ENCODE measurements at places on chromosomes 13 and 19. TPM values are rescaled to one million over a fixed set of nuclear protein-coding genes. Genes with fewer than 3 reads are reported as not detected.

DNA sequence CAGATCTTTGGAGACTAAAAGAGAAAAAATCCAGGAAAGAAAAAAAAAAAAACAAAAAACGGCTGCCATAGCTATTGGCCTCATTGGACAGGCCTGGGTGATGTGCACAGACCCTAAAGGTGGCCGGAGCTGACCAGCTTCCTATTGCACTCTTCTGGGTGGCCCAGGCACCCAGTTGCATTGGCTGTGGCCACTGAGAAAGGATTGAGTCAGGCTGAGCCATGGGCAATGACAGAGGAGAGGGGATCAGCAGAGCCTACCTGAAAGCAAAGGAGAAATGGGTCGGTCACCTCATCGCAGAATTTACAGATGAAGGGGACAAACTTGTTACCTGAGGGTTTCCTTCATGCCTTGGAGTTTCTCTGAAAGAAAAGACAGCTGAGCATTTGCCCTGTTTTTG is 17.3 kb downstream of the HMGB1 start:
- H3K4me3 ChIP-seq, result no peak overlapping the region
- DNase-seq, result no peak
- H3K27me3 ChIP-seq, result peaks cover 13% of the 10 kb centered on the region
- no peak overlapping the region for H3K27ac ChIP-seq
- no peaks in the 10 kb centered on the region for H3K36me3 ChIP-seq

GRCh38 chr13:57345526-57345925 is 178.5 kb downstream of the PRR20E start:
- H3K4me3 ChIP-seq, result no peak overlapping the region
- no peak overlapping the region for H3K27ac ChIP-seq
- H3K36me3 ChIP-seq, result peaks cover 1% of the 10 kb centered on the region
- H3K27me3 ChIP-seq, result no peaks in the 10 kb centered on the region

Gene SCEL
- total RNA-seq, result not detected

DNA sequence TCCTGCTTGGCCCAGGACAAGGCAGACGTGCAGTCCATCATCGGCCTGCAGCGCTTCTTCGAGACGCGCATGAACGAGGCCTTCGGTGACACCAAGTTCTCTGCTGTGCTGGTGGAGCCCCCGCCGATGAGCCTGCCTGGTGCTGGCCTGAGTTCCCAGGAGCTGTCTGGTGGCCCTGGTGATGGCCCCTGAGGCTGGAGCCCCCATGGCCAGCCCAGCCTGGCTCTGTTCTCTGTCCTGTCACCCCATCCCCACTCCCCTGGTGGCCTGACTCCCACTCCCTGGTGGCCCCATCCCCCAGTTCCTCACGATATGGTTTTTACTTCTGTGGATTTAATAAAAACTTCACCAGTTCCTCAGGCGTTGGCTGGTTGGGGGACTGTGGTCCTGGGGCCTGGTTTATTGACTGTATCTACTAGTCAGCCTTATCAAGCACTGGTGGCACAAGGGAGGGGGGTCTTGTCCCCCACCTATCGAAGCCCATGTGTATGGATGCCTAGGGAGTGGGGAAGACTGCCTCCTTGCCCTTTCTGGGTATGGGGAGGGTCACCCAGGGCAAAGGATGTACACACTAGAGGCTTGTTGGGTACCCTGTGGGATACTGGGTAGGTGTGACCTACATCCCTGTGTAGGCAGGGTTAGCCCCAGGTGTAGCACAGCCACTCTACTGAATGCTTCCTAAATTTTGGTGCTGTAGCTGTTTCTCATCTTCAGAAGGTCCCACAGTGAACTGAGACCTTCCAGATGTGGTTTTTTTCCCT is 4.4 kb downstream of the CHMP2A start:
- peaks cover 29% of the 10 kb centered on the region for H3K36me3 ChIP-seq
- peaks cover 47% of the 10 kb centered on the region for H3K4me1 ChIP-seq
- H3K27me3 ChIP-seq, result no peaks in the 10 kb centered on the region

Gene ZNF729
- total RNA-seq, result not detected

- H3K27me3 ChIP-seq, result peaks cover 37% of the 10 kb centered on the region
- H3K4me1 ChIP-seq, result peaks cover 11% of the 10 kb centered on the region
- H3K27ac ChIP-seq, result no peak overlapping the region
- DNase-seq, result peak; percentile 12
- no peaks in the 10 kb centered on the region for H3K36me3 ChIP-seq
Measured at GRCh38 chr19:5345895-5346386, 5.3 kb upstream of the PTPRS start.

DNA sequence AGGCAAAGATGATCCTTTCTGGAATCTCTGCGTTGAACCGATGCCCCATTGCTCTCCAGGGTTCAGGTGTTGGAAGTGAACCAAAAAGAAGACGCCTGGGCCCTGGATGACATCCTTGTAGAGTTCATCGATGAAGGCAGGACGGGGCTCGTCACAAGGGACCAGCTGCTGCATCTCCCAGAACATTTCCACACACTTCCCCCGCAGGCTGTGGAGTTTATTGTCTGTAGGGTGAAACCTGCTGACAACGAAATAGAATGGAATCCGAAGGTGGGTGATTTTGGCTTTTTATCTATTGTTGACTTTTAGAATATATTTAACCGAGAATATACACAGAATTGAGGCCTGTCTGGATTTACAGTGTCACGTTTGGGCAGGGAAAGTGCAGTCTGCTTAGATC is 58.4 kb downstream of the SLC7A9 start:
- no peak overlapping the region for H3K27ac ChIP-seq
- H3K36me3 ChIP-seq, result no peaks in the 10 kb centered on the region
- H3K4me1 ChIP-seq, result peaks cover 28% of the 10 kb centered on the region

GRCh38 chr13:44293908-44294735 is 79.5 kb upstream of the SERP2 start:
- DNase-seq, result no peak
- peak overlapping the region; percentile 43 for H3K27ac ChIP-seq
- H3K36me3 ChIP-seq, result no peaks in the 10 kb centered on the region
- peaks cover 35% of the 10 kb centered on the region for H3K4me1 ChIP-seq
- H3K4me3 ChIP-seq, result peak overlapping the region; percentile 66

Gene ADGRE2
- total RNA-seq, result 3.1 TPM

DNA sequence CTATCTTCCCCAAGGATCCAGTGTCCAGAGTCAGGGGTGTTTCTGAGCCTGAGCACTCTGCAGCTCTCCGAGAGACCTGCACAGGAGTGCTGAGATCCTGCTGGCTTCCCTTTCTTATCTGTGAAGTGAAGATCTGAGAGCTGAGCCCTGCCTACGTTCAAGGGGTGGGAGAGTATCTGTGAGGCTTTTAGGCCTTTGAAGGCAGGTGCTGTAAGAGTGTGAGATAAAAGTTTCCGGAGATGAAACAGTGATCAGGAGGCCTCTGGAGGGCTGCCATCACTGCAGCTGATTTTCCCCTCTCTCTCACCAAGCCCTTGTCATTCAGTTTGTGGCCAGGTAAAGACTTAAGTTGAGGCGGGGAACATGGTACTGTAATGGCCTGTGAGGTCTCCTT is 83.1 kb downstream of the AKAP11 start:
- H3K27ac ChIP-seq, result peak overlapping the region; percentile 98
- no peaks in the 10 kb centered on the region for H3K27me3 ChIP-seq
- H3K4me1 ChIP-seq, result peaks cover 75% of the 10 kb centered on the region
- peak; percentile 73 for DNase-seq

DNA sequence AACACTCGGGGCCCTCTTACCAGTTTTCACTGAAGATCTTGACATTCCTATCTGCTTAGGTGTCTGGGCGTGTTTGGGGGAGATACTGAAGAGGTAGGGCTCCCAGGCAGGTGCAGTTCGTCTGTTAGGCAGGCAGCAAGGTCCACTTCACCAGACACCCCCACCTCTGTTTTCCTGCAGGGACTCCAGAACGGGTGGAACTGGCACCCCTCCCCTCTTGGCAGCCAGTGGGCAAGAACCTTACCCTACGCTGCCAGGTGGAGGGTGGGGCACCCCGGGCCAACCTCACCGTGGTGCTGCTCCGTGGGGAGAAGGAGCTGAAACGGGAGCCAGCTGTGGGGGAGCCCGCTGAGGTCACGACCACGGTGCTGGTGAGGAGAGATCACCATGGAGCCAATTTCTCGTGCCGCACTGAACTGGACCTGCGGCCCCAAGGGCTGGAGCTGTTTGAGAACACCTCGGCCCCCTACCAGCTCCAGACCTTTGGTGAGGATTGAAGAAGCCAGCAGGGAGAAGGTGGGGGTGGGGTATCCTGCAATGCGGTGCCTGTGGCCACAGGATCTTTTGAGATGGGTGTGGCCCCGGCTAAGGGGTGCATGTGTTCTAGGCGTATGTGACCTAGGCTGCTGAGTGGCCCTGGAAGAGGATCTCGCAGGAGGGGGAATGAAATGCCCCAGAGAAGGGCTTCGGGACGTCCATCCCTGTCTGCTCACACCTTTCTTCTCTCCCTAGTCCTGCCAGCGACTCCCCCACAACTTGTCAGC is 3.3 kb upstream of the ICAM4 start:
- no peak overlapping the region for H3K4me3 ChIP-seq
- peaks cover 40% of the 10 kb centered on the region for H3K4me1 ChIP-seq
- H3K27me3 ChIP-seq, result peaks cover 10% of the 10 kb centered on the region

DNA sequence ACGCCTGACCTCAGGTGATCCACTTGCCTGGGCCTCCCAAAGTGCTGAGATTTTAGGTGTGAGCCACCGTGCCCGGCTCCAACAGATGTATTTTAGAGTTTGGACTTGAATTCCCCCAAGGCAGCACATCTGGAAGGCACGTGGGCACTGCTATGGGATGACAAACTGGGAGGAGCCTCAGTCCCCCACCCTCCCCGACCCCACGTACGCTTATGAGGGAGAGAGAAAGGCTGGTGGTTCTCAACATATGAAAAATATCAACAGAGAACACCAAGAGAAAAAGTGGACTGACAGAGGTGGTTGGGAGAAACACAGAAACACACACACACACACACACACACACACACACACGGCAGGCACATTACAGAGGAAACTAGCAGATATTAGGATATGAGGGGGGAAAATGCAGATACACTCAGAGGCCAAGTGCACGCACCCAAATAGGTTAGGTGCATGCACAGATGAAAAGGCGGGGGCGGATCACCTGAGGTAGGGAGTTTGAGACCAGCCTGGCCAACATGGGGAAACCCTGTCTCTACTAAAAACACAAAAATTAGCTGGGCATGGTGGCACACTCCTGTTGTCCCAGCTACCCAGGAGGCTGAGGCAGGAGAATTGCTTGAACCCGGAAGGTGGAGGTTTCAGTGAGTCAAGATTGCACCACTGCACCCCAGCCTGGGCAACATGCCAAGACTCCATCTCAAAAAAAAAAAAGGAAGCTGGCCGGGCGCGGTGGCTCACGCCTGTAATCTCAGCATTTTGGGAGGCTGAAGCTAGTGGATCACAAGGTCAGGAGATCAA is 3.2 kb downstream of the STX10 start:
- no peak overlapping the region for H3K4me3 ChIP-seq
- no peaks in the 10 kb centered on the region for H3K27me3 ChIP-seq
- DNase-seq, result no peak

- H3K36me3 ChIP-seq, result peaks cover 22% of the 10 kb centered on the region
- H3K4me1 ChIP-seq, result peaks cover 52% of the 10 kb centered on the region
- no peak for DNase-seq
- peak overlapping the region; percentile 38 for H3K27ac ChIP-seq
- H3K4me3 ChIP-seq, result no peak overlapping the region
- no peaks in the 10 kb centered on the region for H3K27me3 ChIP-seq
Measured at GRCh38 chr19:12287958-12288500, 6.7 kb downstream of the ZNF44 start.

GRCh38 chr13:79445968-79446645 is 34.8 kb upstream of the NDFIP2 start:
- H3K27me3 ChIP-seq, result no peaks in the 10 kb centered on the region
- H3K4me1 ChIP-seq, result peaks cover 60% of the 10 kb centered on the region
- peak overlapping the region; percentile 46 for H3K4me3 ChIP-seq

Data from activated T-cell treated with anti-CD3 and anti-CD28 coated beads, Interleukin-2, amount 50 U/mL, for 72 hours (primary cell).